Caki2 (cell line): ENCODE measurements at places on chromosomes 11 and 22.

DNA sequence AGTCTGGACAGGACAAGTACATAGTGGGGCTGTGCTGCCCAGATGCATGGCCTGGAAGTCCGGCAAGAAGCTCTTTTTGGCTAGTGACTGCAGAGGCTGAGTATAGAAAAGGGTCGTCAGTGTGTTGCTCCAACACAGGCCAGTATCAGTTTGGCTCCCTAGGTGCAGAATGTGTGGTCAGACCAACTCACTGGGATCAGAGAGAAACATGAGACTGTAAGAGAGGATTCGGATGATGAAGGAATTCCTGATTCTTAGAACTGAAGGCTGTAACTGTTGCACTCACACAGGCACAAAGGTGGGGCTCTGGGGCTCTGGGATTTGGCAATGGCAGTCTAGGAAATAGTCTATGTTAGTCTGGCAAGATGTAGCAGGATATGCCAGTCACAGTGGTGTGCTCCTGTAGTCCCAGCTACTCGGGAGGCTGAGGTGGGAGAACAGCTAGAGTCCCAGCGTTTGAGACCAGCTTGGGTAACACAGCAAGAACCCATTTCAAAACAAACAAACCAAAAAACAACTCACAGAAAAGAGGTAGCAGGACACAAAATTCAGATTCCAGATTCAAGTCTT lies 11.1 kb upstream of the UPB1 start:
- DNase-seq: no peak

DNA sequence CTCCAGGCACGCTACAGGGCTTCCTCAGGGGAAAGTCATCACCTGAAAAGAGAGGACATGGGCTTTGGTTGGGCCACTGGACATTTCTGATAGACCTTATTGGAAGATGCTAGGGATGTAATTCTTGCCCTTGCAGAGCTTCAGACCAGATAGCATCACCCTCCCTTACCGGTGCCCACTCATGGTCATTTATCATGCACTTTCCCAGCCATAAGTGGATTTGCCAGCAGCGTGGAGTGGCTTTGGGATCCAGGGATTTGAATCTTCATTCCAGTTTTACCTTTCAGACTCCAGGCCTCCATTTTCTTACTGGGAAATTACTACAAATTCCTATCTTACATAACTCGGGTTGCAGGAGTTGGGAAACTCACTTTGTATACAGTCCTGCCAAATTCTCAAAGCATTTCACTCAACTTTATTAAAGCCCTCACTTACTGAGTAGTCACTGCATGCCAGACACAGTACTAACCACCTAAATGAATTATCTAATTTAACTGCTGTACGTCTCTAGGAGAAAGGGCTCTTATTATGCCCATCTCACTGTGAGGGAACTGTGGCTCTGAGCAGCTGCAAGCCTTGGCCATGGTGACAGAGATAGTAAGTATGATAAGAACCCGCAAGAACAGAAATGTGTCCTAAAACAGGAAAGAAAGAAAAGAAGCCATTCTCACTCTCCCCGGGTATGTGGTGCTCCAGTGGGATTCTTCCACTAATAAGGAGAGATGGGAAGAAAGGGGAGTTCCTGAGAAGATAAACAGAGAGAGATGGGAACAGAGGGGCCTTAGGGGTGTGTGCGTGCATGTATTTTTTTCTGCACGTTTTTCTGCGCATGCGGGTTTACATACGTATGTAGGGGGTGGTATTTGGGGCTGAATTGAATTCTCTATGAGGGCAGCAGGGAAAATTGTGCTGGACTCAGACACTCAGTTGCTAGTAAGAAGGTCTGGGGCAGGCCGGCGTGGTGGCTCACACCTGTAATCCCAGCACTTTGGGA lies 9.7 kb downstream of the CHRM1 start:
- no peak for DNase-seq

GRCh38 chr22:32649515-32650200 lies 151.8 kb upstream of the TIMP3 start:
- DNase-seq: no peak

DNA sequence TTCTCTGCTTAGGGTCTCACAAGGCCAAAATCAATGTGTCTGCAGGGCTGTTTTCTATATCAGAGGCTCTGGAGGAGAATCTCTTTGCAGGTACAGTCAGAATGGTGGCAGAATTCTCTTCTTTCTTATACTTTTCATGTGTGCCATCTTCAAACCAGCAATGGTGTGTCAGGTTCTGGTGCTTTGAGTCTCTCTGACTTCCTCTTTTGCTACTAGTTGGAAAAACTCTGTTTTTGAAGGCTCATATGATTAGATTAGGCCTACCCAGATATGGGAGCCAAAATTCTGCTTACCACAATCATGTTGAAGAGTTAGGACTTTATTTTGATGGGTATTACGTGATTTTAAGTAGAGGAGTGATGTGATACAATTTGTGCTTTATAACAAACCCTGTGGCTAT lies 18.8 kb upstream of the TECTA start:
- DNase-seq: no peak

- DNase-seq: no peak
These were observed 52.2 kb downstream of the FAT3 start for GRCh38 chr11:92276773-92277172.

DNA sequence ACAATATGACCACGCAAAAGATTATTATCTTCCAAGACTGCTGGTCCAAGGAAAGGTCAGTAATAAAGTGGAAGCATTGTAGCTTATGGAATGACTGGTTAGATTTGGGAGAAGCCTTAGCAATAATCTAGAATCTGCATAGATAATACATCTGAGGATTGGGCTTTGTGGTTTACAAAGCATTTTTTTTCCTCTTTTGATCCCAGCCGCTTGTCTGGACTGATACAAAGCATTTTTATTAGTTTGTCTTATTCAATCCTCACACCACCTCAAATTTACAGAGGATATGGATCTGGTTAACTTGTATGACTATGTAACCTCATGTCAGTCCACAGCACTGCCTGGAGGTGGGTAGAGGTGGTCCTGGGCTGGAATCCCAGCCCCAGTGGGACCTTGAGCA lies 990 bp upstream of the THRSP start:
- DNase-seq: no peak

GRCh38 chr11:102724904-102725500 lies at the start of gene MMP8:
Gene MMP8, minus strand, starts transcription at chr11:102724954. Its CDS starts 99 bp downstream, at chr11:102724855.
- no peak for DNase-seq

DNA sequence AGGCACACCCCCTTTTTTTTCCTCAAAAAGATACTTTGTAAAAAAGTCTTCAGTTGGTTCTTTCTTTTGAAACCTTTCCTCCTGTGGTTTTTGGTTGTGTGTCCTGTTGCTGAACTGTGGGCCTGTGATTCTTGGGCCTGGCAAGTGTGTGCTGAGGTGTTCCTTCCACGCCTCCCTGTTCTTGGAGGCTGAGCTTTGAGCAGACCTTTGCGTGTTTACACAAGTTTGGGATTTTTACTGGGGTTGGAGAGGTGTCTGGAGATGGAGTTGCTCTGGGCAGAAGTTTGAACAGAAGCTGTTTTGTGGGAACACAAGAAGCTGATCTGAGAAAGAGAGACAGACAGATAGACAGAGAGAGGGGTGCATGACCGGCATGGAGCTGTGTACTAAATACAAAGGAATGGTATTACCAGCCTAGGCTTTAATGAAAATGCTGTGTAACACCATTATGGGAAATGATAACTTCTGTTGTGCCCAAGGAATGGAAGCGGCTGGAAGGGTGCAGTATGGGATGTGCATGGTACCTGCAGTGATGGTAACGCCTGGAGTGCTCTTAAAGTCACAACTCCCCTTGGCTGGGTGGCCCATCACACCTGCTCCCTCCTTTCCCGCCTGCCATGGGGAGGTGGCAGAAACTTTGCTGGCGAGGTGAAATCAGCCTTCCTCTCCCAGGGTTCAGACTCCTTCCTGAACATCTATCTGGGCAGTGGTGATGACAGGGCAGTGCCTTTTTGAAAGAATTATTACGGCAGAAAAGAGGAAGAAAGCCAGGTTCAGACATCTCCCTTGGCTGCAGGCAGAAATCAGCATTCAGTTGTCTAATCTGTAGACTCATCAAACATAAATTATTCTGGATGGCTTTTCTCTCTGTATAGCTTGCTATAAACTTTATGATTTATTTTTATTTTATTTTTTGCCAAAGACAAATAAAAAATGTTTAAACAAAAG lies 70.4 kb downstream of the LDLRAD3 start:
- no peak for DNase-seq

DNA sequence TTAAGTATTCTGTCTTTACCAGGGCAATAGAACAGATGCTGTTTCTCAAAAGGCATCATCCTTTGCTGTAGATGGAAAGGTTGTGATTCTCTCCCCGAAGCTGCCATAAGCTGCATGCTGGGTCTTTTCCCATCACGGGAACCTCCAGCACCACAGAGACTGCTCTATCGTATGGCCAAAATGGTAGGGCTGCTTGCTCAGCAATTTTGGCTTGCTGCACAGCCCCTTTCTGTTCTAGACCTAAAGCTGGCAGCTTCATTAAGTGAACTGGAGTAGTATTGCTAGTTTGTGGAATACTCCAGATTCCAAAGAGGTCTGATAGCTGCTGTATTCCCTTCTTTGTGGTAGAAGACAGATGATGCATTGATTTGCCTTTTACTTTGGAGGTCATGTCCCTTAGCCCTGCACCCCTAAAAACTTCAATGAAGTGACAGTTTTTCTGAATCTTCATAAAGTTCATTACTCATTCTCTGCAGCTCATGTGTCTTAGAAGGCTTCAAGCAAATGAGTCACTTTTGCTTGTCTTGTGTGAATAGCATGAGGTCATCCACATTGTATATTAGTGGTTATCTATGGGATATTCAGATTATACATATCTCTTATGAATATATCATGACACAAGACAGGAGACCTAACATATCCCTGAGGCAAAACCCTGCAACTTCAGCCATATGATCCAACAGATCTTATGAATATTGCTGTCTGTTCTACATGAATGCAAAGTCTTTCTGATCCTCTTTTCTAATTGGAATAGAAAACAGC lies 245.3 kb downstream of the FAM76B start:
- DNase-seq: no peak

- DNase-seq: no peak
These were observed 177.9 kb downstream of the RRAS2 start for GRCh38 chr11:14181121-14181520.

DNA sequence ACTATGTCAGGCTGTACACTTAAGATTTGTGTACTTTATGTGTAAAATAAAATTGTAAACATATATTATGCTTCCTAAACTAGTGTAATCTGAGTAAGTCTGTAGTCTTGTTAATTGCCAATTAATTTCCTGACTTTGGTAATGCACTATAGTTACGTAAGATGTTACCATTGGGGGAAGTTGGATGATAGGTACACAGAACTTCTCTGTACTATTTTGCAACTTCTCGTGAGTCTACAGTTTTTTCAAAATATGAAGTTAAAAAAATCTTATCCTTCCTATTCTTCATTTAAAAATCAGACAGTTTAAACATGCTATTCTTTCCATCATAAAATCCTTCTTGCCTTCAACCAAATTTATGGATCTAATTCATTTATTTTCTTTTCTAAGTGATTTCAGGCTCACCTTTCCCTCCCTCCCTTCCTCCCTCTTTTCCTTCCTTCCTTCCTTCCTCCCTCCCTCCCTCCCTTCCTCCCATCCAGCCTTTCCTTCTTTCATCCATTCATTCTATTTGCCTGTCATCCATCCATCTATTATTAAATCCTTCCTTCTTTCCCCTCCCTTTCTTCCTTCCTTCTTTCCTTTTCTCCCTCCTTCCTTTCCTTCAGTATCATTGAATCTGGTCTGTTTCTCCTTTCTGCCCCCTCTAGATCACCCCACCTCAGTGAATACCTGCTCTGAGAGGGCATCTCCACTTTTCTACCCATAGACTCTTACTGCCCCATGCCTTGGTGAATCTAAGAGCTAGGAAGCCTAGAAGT lies 22.1 kb upstream of the ASCC2 start:
- DNase-seq: no peak
